ENCODE measurements at places on chromosomes 11 and 22. TPM values are rescaled to one million over a fixed set of nuclear protein-coding genes. Genes with fewer than 3 reads are reported as not detected.

GRCh38 chr11:12413141-12414052 is 36.0 kb downstream of the PARVA start:
- no peak for DNase-seq

GRCh38 chr11:116062490-116063171 is 558.4 kb upstream of the CADM1 start:
- DNase-seq, result no peak

DNA sequence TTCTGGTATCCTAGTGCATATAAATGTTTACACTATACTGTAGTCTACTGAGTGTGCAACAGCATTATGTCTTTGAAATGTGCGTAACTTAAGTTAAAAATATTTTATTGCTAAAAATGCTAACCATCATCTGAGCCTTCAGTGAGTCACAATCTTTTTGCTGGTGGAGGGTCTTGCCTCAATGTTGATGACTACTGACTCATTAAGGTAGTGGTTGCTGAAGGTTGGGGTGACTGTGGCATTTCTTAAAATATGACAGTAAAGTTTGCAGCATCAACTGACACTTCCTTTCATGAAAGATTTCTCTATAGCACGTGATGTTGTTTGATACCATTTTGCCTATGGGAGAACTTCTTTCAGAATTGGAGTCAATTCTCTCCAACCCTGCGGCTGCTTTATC is 8.5 kb upstream of the CREBZF start:
- no peak for DNase-seq

The POU2F3 gene
- not detected for total RNA-seq

- peak; percentile 52 for DNase-seq
Measured at GRCh38 chr11:130042093-130042591, 27.6 kb upstream of the APLP2 start.

The C22orf42 gene
- not detected for total RNA-seq

DNA sequence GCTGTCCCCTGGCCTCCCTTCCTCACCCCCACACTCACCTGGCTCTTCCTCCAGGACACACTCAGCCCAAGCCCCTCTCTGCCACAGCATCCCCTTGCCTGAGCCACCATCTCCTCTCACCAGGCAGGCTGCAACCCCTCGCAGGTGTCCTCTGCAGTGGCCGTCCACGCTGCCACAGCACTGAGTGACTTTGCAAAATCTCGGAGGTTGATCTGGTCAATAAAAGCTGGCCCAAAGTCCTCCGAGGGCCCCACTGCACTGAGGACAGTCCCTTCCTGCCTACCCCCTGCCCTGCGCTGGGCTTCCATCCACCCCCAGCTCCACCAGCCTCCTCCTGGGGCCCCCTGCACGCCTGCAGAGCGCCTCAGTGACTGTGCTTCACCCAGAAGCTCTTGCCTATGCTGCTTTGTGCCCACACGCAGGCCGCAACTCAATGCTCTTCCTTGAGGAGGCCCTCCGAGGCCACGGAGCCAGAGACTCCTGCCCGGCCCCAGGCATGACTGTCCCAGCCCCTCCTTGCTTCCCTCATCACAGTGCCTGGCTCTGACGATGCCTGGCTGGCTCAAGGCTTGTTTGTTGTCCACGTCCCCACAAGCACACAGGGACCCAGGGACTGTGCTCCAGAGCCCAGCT is 30.8 kb upstream of the SLC22A12 start:
- no peak for DNase-seq

DNA sequence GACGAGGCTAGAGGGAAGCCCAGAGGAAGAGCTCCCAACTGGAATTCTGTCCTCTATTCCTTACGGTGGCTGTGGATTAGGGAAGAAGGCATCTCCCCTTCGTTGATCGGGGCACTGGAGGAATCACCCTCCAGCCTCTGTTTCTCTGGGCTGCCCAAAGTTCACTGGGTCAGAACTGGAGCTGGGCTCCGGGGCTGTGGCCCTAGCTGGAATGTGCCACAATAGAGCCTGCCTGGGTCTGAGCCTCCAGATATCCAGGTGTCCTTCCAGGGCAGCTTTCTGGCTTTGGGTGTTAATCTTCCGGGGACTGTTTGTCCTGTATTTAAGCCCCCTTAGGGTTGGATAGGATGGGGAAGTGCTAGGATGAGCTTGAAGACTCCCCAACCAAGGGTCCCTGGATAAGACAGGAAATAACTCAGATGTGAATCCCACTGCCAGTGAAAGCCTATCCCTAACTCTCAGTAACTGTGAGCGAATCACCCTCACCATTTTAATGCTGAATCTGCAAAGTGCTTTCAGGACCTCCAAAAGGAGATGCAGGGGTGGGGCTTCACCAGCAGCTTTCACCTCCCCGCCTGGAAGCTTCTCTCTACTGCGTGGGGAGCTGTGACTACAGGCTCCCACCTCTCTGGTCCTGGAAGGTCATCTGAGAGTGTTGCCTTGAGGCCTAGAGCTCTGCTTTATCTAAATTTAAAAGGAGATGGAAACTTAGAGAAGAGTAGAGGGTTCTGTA is 9.5 kb downstream of the YPEL4 start:
- DNase-seq, result no peak
